ENCODE measurements at places on chromosomes 4 and X.
A peak's percentile ranks its signal among the peaks of the same experiment; 100 is the strongest.

GRCh38 chrX:11261260-11261659, 32.0 kb upstream of the AMELX start:
- no peak for DNase-seq

- DNase-seq, result no peak
Observed at GRCh38 chr4:1519787-1520661, 113.8 kb upstream of the NKX1-1 start.

- no peak for DNase-seq
Observed at GRCh38 chrX:119071381-119071780, 1.4 kb upstream of the CT47C1 start.

- DNase-seq, result no peak
Observed at GRCh38 chr4:14428125-14428524, 574.2 kb upstream of the CPEB2 start.

GRCh38 chr4:173001571-173001970, 167.0 kb upstream of the GALNT7 start:
- DNase-seq, result no peak

DNA sequence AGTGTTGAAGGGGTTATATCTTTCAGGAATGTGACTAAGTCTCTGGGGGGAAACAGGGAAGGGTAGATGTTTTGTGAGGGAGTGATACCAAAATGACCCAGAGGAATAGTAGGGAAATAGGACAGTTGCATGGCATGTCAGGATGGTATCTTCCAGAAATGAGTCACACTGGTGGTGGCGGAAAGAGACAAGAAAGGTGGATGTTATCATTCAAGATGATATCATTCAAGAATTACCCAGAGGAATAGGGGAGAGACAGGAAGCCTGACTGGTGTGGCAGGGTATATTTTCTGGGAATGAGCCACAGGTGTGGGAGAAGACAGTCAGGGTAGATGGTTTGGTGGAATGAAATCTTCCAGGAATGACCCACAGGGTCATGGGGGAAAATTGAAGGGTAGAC, 61.1 kb downstream of the MAOA start:
- no peak for DNase-seq

GRCh38 chr4:5399790-5400421, 308.5 kb downstream of the EVC2 start:
- DNase-seq, result peak; percentile 31

GRCh38 chrX:94937491-94937890, 1263.5 kb downstream of the FAM133A start:
- no peak for DNase-seq

DNA sequence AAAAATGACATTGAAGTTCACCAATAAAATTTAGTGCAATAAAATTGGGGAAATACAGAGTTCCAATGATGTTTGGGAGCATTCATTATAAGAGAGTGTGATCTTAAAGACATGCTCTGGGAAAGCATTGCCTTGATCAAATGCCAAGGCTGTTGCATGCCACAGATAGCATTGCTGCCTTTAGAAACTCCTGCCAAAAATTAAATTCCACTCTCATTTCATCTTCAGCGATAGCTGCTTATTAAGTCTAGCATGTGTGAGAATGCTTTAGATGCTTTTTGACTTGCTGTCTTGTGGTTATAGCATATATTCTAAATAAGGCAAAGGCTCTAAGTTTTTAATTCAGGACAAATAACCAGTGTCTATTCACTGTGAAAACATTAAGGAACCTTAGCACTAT, 49.3 kb downstream of the NPNT start:
- DNase-seq, result no peak

GRCh38 chr4:56611501-56611900, 69.6 kb downstream of the HOPX start:
- no peak for DNase-seq

GRCh38 chr4:114005569-114006442, 26.4 kb upstream of the ARSJ start:
- no peak for DNase-seq

GRCh38 chr4:110620691-110621327, 2.1 kb downstream of the PITX2 start:
- peak; percentile 84 for DNase-seq

DNA sequence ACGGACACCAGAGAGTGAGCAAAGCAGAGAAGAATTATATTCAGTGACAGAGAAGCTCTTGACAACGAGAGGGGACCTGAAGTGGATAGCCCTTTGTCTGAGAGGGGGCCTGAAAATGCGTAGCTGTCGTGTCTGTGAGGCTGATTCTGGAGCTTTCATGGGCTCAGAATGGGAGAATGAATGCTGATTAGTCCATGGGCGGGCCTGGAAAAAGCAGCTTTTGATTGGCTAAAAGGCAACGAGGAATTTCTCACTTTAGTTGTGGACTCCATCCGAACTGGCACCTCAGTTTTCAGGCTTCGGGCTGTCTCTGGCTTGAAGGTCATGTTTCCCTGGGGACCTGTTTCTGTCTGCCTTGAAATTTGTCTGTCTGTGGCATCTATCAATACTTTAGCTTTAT, 487.1 kb downstream of the TECRL start:
- no peak for DNase-seq

DNA sequence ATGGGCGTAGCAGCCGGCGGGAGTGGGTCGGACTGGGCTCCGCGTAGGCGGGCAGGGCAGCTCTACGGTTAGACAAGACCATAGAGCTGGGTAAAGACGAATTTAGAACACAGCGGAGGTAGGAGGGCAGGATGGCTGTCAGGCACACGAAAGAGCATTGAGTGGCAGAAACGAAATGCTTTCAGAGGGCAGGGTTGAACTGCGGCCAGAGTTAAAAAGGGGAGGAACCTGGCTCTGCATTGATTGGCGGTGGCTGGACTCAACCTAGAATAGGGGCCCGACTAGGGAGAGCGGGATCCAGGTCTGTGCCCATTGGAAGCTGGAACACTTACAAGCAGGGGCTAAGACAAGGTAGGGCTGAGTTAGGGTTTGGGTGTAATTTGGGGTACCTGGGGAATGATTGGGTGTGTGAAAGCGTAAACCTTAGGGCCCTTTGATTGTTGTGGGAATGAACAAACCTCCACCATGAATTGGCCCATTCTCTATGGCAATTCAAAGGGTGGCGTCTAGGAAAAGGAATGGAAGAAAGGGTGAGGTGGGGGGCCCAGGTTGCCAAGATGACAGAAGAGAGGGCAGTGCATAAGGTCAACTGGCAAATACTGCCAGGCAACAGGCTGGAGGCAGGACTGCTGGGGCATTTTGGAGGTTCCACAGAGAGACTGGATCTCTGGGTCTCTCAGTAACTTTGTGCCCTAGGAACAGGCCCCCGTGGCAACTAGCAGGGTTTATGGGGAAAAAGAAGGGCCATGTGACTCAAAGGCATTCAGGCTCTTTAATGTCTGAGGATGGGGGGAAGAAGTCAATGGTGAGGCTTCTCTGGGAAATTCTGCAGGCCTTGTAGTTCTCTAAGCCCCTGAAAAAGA, 911 bp upstream of the ELK1 start:
- DNase-seq, result no peak

DNA sequence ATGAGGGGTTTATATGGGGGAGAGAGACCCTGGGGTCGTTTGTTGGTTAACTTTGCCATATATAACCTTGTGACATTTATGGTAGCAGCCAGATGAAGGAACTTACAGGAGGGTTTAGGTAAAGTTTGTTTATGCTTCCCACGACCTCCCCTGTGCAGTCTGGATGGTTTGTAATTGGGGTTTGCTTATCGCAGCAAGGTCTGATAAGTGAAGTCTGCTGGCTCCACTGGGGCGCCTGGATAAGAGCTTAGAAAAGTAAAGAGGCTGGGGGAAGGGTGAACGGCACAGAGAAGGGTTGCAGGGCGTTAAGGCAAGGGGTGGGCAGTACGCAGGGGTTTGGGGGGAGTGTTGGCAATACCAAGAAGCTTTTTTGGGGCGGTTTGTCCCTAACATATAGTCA, 98.7 kb downstream of the KDM6A start:
- DNase-seq, result no peak

DNA sequence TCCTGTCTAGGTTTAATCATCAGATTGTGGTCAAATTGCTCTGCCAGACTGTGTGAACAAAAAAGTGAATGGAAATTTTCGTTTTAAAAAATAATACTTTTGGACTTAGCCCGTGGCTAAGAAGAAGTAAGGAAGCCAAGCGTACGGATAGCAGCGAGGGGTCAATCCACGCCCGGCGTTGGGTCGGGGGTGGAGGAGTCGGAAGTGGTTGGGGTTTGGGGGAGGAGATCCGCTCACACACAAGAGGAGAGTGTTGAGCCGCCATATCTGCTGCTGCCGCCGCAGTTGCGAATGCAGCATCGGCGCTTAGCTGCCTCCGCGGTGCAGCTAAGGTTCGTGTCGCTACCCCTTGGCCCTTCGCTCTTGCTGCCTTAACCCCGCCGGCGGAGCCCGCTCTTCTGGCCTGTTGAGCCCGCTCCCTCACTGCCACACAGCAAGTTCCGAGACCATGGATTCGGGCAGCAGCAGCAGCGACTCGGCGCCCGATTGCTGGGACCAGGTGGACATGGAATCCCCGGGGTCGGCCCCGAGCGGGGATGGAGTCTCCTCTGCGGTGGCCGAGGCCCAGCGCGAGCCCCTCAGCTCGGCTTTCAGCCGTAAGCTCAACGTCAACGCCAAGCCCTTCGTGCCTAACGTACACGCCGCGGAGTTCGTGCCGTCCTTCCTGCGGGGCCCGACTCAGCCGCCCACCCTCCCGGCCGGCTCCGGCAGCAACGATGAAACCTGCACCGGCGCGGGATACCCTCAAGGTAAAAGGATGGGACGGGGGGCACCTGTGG, at the start of gene GSPT2:
Gene GSPT2 (plus strand): TSS at position 264 of the 779 bp plus-strand sequence. CDS start 185 bp downstream, at position 449.
- peak; percentile 76 for DNase-seq

GRCh38 chrX:138917781-138918180, 206.3 kb upstream of the FGF13 start:
- DNase-seq, result no peak

DNA sequence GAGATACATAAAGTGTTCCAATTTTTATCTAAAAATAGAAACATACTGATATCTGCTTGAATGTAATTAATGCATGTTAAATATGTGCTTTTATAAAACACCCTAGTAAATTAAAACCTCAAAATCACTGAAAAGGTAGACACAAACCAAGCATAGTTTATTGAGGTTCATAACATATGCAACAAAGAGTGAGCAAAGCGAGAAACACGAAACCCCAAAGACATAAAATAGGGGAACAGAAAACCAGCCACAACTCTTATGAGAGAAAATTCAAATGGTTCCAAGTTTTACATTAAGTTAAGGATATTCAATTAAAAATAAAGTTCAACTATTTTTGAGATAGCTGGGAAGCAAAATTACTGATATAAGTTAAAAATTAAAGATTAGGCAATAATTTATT, 336.4 kb upstream of the AGA start:
- DNase-seq, result no peak

DNA sequence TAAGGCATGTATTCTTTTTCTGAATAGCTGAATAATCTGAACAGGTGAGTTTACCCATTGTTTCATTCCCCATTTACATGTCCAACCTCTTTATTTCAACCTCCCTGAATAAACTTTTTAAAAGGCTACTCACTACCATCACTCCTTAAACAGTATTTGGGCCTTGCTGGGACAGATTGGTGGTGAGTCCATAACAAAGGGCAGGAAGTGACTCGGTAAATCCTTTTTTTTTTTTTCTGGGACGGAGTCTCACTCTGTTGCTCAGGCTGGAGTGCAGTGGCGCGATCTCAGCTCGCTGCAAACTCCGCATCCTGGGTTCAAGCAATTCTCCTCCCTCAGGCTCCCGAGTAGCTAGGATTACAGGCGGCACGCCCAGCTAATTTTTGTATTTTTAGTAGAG, 23.4 kb upstream of the SEC24B start:
- no peak for DNase-seq

DNA sequence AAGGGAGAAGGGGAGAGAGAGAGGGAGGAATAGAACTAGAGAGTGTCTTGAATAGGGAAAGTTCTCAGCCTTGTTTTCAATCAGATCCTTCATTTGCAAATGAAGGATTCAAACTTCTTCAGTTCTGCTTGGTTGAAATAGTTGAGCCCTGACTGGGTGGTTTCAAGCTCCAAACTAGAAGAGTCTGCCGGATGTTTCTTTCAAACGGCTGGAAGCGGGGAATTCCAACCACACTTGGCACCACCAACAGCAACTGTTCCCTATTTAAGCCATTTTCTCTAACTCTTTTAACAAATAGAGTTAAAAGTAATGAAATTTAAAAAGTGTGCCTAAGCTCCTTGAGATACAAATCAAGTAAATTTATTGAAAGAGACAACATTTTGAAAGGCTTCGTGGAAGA, 67.5 kb upstream of the DDX60 start:
- DNase-seq, result no peak

DNA sequence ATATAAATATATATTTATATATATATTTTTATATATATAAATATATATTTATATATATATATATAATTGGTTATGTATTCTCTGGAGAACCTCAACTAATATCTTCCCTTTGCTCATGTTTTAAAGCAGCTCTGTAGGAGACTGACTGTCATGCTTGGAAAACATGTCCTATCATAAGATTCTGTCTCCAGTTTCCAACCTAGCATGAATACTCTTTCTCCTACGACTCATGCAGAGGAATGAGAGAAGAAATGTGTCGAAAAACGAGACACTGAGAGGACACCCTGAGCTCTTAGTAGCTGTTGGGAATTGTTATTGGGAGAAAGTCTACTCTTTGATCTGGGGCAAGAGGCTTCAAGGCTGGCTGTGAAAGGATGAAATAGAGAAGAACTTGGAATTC, 166.5 kb upstream of the SLIT2 start:
- DNase-seq, result no peak

- DNase-seq, result no peak
Observed at GRCh38 chr4:8198206-8198905, 734 bp upstream of the SH3TC1 start.

DNA sequence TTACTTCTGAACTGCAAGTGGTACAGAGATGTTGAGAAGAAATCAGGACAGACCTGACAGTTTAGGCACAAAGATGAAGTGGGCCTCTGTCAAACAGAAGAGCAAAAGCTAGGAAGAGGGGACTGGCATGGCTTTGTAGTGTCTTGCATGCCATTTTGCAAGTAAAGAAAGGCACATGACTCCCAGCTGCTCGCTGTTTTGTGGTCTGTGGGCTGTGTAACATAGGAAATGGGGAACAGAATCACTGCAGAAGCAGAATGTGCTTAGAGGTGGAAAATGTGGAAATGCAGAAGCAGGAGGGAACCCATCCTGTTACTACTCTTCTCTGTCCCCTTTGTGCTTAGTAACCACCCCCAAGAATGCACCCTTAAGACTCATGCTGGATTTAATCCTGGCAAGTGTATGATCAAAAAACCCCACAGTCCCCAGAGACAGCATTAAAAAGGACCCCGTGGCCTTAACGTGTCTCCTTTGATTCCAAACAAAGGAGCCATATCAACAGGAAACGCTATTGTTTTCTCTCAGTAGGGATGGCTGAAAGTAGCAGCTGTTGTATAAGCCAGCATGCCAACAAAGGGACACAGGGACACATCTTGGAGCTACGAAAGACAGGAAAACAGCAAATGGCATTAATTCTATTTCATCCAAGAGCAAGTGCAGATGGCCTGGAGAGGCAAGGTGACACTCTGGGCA, 177.6 kb upstream of the GLRA2 start:
- no peak for DNase-seq

DNA sequence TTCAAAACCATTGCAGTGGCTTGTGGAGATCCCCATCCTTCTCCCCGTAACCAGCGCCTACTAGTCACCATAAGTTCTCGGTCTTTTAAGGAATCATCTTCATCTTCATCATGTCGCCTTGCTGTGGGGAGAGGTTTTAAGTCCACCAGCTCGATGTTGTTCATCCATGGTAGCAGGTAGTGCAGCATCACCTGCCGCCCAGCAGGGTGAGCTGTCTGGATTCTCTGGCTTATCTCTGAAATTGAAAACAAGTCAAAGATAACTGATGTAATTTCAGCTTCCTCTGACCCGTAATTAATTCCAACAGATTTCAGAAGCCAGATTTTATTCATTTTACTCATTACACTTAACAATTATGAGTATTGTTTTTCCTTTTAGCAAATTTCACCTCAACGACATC, 67.4 kb downstream of the ZAR1 start:
- DNase-seq, result no peak
